NCI-H1092 treated with DMSO at 0.1 percent for 48 hours (cell line): ENCODE measurements at places on chromosomes 6 and 20.

DNA sequence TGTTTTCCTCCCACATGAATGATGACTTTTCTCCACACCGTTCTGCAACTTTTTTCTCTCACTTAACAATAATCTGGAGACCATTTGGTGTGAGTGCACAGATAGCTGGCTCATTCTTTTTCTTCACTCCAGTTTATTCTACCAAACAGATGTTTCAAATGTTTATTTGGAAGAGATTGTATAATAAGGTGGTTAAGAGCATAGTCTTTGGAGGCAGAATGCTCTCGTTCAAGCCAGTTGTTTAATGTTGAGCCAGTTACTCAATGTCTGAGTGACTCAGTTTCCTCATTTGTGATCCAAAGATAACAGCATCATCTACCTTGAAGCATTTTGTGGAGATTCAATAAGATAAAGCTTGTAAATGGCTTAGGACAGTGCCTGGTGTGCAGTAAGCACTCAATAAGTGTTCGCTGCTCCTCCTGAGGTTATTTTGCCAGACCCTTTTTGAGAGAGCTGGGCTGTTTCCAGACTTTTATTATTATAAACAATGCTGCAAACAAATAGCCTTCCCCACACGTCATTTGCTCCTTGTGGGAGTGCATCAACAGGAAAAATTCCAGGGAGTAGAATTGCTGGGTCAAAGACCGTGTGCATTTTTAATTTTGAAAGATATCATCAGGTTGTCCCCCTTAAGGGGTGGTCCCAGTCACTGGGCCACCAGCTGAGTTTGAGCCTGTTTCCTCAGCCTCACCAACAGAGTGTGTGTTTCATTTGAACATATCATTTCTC is 70.6 kb downstream of the VEGFA start:
- no peak for DNase-seq

DNA sequence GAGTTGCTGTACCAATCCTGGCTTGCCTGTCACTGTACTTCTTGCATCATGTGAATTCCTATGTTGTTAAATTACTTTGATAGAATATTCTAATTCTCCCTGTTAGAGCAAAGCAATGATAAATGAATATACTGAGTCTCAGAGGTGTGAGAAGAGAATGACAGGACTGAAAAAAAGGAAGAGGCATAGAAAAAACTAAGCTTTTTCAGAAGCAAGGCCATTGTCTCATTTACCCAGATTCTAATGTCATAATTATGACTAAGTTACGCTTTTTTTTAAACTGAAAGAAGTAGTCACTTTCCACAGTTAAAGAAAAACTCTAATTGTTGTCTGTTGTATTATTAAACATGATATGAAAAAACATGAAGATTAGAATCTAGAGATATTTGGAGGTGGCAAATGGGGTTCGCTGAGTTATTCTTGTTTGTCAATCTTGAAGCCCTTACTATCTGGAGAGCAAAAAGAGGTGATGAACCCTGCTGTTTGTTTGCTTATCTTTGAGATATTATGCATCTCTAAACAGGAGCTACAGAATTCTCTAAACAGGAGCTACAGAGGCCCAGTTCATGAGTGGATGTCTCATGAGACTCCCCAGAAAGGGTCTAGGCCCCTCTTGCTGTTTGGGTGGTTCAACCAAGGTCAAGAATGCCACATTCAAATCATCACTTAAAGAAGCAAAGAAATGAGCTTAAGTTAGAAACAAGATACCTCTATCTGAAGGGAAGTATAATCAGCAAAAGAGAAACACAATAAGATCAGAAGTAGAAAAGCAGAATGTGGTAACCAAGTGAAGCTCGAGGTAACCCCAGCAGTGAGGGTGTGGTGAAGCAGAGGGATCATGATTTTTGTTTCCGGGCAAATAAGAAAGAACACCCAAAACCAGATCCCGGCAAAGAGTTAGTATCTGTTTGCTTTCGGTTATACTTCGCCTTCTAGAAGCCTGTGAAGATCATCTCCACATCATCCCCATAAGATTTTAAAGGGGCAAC is 33.3 kb upstream of the THEMIS start:
- no peak for DNase-seq

DNA sequence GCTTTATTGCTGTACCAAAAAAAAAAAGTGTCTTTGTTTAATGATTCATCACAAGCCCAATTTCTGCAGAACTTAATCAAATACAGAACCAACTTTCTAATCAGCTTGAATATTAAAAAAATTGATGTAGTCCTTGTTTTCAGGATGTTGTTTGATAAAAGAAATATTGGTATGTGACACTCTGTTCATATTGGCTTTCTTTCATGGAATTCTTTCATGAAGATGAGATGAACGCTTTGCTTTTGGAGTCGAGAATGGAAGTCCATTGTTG is 184.3 kb downstream of the ZNF217 start:
- DNase-seq = no peak

- no peak for DNase-seq
These were observed 790 bp upstream of the E2F1 start for GRCh38 chr20:33686984-33687366.

DNA sequence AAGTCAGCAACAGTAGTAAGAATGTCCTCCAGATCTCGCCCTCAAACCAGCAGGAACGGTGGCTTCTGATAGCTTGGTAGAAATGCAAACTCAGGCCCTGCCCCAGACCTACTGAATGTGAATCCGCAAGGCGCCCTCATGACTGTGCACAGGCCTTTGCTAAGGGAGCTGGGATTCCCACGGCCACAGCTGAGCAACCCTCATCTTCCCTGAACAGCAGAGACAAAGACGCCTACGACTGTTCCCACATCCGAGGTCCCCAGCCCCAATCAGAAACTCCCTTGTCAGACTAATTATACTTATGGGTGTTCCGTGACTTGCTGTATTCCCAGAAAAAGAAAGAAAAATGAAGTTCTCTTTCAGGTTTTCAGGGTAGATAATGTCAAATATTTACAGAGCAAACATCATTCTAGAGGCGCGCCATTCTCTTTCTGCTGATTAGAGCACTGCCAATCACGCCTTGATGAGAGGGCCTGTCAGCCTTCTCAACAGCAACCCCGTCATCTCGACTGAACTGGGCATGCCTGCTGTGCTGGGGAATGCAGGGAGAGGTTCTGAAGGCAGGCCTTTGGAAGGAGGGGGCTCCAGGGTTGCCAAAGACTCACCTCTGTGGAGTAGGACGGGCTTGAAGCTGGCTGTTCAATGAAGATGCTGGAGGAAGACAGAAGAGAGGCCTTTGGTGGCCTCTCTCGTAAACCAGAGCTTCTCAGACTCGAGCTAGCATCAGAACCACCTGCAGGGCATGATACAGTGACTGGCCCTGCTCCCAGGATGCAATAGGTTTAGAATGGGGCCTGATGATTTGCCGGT is 79.9 kb downstream of the ZNF217 start:
- no peak for DNase-seq

DNA sequence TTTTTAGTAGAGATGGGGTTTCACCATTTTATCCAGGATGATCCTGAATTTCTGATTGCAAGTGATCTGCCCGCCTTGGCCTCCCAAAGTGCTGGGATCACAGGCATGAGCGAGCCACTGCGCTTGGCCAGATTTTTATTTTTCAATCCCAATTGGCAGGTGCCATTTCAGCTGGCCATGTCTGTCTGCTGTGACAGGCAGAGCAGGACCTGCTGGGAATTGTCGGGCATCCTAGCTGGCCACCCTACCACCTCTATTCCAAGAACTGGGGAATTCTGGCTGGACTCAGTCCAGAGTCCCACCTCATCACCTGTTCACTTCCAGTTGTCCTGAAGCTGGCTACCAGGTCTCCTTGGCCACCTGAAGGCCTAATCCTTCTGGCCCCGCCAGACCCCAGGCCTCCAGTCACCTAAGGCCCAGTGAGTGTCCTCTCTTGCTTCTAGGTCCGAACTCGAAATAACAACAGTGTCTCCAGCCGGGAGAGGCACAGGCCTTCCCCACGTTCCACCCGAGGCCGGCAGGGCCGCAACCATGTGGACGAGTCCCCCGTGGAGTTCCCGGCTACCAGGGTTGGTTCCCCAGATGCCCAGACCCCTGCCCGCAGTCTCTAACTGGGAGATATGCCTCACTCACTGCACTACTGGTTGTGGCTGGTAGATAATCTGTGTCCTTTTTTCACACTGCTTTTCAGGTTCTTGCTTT is 24.0 kb downstream of the DNMT3B start:
- DNase-seq = no peak

DNA sequence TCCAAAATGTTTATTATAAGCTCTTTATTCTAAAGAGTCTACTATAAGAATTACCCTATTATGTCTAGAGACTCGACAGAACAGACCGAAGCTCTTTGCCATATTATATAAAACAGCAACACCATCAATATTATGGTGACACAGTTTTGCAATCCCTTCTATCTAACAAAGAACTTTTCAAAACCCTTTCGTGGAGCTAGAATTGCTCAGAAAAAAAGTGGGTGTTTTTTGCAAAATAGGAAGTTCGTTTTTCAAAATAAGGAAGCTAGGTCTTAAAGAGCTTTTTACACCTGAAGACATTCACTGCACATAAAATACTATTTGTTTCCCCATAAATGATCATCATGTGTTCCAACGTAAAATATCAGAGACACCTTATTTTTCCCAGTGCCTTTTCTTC is 240.0 kb downstream of the FOXC1 start:
- no peak for DNase-seq

DNA sequence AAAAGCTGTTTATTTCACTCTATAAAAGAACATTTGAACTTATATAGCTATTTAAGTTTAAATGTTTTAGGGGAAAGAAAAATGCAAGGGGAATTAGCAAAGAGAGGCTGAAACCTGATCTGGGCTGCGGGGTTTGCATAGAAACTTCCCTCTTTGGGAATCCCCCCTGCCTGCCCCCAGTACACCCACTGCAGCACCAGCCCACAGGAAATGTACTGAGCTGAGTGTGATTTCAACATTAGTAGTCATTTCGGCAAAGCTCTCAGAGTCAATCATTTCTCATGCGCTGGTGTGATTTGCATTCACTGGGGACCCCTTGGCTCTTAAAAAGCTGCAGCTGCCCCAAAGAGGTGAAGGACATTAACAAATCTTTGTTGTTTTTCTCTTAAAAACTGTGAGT is 859.4 kb downstream of the MAFB start:
- DNase-seq = no peak

DNA sequence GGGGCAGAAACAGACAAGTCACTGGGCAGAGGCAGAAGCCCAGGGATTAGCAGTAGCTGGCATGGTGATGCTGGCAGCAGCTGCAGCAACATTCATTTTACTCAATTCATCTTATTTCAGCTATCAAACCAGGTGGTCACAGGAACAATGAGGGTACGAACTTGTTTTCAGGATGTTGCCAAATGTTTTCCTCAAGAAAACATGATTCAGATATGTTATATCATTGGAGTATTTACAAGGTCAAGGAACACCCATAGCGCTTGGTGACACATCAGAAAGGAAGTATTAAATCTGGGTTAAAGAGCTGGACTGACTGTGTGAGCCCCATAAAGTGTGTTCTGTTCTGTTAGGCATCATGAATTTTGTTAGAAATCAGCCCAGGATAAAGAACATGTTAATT is 456.9 kb upstream of the ID4 start:
- DNase-seq = no peak

GRCh38 chr6:36336779-36337241 is at the start of gene BNIP5:
Gene BNIP5 (minus strand): TSS chr6:36336888. CDS start chr6:36330690, 6,198 bp downstream.
- no peak for DNase-seq

DNA sequence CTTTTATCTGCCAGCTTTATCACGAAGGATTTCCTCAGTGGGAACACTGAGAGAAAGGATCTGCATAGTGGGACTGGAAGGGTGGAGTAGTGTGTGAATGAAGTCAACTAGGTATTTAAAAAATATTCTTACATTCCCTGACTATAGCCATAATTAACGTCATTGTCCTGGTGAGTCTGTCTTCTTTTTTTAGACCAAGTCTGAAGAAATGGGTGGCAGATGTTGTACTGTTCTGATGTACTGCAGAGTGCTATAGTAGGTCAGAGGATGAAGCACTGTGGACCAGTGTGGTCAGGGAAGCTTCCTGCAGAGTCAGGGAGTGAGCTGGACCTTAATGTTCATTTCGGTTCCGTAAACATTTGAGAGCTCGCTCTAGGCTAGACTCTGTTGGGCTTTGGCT is 11.9 kb downstream of the TULP4 start:
- DNase-seq = no peak
